ENCODE measurements at places on chromosomes 7 and 10.
A peak's percentile ranks its signal among the peaks of the same experiment; 100 is the strongest.

- DNase-seq, result no peak
Measured at GRCh38 chr7:36245684-36246299, 92.7 kb downstream of the EEPD1 start.

GRCh38 chr7:15489383-15489782 is 72.4 kb downstream of the AGMO start:
- DNase-seq, result peak; percentile 0

- no peak for DNase-seq
Measured at GRCh38 chr10:78768041-78768835, 300.5 kb upstream of the ZMIZ1 start.

DNA sequence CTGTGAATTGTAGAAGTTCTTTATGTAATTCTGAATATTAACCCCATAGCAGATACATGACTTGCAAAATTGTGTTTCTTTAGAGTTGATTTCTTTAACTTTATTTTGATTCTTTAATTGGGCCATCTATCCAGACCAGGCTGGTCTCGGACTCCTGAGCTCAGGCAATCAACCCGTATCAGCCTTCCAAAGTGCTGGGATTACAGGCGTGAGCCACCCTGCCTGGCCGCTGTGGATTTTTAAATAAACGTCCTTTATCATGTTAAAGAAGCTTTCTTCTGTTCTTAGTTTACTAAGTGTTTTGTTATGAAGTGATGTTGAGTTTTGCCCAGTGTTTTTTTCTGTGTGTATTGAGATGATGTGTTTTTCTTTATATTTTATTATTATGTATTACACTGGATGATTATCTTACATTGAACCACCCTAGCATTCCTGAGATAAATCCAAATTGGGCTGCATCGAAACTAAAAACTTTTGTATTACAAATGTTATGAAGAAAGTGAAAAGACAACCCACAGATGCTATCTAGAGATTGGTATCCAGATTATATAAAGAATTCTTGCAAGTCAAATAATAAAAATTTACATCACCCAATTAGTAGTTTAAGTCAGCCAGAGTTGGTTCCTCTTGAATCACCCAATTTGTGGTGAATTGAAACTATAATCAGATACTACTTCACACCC is 118.1 kb downstream of the TPST1 start:
- no peak for DNase-seq

DNA sequence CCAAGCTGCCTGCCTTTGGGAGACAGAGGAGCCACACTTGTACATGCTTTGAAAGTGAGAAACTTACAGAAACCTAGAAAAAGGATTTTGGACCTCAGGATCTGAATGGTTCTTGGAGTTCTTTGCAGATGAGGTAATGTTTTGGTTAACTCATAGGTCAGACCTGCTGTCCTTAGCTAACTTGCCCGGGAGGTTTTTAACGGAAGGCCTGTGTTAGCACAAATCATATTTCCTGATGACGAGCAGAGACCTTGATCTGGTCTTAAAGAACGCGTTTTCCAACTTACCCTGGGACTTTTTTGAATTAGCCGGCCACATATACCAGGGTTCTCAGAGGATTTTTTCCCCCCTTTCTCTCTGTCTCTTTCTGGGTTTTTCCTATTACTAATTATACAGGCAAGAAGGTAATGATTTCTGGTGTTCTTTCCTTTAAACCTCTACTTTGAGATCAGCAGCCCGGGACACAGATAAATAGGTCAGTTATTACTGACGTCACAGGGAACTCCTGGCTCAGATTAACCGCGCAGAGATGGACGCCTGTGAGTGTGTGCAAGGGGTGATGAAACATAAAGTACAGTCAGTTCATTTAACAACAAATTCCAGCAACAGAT is 101.7 kb upstream of the KLF6 start:
- DNase-seq, result no peak

GRCh38 chr10:44830022-44830421 is 81.1 kb upstream of the TMEM72 start:
- DNase-seq, result no peak

DNA sequence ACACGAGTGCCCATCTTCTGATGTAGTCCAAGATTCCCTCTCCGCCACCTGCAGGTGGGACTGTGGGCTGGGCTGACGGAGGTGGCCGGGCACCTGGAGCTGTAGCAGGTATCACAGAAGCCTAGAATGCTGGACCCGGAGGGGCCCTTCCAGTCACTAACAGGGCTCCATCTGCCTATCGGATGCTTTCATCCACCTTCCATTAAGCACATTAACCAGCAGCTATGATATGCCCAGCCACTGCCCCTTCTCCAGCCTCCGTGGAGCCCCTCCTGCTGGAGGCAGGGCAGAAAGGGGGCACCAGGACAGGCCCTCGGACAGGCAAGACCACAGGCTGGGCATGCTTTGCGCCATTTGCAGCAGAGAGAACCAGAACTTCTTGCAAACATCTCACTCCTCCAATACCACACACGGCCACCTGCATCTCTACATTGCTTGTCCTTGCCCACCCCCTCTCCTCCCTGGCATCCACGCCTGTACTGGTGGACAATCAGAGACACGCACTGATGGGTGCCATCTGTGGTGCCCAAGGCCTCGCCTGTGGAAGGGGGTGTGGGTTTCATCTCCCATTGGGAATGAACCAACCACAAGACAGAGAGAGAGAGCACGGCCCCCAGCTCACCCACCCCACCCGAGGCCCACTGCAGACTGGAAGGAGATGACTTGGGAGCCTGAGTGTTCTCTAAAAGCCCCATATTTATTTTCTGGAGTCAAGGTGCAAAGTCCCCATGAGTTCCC is 16.8 kb downstream of the PRKAG2 start:
- no peak for DNase-seq

- peak; percentile 48 for DNase-seq
Measured at GRCh38 chr7:36415144-36415543, 25.5 kb downstream of the ANLN start.

GRCh38 chr10:50577681-50578350 is 45.9 kb downstream of the SGMS1 start:
- DNase-seq, result peak; percentile 85

GRCh38 chr10:114017271-114017670 is 26.4 kb upstream of the ADRB1 start:
- no peak for DNase-seq

DNA sequence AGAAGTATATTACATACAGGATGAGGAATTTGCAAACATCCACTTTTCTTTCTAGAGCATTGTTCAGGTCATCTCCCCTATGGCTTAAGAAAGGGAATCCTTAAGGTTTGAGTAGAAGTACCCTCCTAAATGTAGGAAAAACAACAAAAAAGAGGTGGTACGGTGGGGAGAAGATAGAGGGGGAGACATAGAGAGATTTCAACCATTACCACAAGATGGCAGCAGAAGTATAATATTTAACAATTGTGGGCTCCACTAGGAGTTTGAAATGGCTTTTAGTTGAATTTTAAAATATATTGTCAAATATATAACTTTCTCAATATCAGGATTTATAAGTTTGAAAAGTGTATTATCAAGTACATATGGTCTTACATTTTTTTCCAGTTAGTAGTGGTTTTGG is 72.7 kb upstream of the PRKG1 start:
- DNase-seq, result peak; percentile 31

DNA sequence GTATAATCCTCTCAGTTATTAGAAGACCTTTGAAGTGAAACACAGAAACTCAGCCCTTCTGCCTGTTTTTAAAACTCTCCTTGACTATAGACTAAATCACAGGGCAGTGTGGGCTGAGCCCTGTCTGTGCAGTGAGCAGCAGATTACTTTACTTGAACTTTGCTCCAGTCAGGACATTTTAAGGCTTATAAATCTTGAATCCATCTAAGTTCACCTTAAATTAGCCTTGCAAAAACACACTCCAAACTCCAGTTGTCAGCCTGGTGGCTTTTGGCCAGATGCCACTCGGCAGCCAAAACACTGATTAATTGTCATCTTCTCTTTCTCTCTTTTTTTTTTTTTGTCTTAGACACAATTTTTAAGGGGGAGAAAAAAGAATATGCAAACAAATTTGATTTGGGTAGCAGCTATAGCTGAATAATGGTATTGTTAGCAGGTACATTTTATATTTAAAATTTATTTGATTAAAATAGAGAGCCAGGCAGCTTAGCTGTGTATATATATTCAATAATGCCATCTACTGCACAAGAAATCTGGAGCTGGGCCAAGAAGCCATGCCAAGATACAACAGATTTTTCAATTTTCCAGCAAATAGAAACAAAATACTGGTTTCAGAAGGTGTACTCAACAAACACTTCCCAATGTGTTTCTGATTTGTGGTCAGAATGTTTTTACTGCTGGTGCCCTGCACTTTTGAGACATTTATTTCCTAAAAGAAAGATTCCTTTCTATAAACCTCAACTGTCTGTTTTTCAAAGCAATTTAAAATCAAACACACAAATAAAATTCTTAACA is 247.7 kb downstream of the TFEC start:
- no peak for DNase-seq

DNA sequence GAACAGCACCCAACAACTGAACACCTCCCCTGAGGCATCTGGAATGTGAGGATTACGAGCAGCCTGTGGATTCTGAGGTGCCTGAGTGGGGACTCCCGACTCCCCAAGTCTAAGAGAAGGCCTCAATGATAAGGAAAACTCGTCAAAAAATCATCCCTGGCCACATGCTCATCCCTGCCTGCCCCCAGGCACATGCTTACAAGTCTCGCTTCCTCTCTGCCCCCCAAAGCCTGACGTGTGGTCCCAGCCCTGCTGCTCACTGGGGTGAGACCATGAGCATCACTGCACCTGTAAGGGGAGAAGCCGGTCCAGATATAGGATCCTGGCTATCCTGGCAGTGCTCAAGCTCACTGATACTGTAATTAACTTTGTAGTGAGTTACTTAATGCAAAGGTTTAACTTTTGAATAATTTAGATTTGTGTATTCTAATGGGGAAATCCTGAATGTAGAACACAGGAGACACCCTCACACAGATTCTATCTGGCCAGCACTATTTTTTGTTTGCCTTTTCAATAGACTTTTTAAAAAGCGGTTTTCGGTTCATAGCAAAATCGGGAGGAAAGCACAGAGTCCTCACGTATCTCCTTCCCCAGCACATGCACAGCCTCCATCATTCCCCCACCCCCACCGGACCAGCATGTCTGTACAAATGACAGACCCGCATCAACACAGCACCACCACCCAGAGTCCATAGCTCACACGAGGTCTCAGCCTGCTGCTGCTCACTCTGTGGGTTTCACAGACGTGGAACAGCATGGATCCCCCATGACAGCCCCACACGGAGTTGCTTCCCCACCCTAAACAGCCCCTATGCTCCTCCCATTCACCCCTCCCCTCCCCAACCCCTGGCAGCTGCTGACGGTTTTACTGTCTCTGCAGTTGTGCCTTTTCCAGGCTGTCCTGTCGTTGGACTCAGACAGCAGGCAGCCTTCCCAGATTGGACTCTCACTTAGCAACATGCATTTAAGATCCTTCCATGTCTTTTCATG is 167.9 kb downstream of the DIP2C start:
- DNase-seq, result no peak

All from K562 (cell line).